NCI-H146 (cell line): ENCODE measurements at places on chromosomes 2 and 18.

- DNase-seq, result no peak
Measured at GRCh38 chr2:135121016-135121657, 69.0 kb downstream of the RAB3GAP1 start.

- DNase-seq, result no peak
Measured at GRCh38 chr18:3479978-3480509, 30.1 kb downstream of the TGIF1 start.

GRCh38 chr2:238231251-238231793, 8.5 kb downstream of the HES6 start:
- DNase-seq, result peak; percentile 81

- DNase-seq, result peak; percentile 37
Measured at GRCh38 chr2:20326163-20326780, 24.4 kb downstream of the PUM2 start.

GRCh38 chr18:5912566-5912965, 17.2 kb upstream of the TMEM200C start:
- no peak for DNase-seq

GRCh38 chr2:235191978-235192377, 240.2 kb downstream of the SH3BP4 start:
- DNase-seq, result no peak

DNA sequence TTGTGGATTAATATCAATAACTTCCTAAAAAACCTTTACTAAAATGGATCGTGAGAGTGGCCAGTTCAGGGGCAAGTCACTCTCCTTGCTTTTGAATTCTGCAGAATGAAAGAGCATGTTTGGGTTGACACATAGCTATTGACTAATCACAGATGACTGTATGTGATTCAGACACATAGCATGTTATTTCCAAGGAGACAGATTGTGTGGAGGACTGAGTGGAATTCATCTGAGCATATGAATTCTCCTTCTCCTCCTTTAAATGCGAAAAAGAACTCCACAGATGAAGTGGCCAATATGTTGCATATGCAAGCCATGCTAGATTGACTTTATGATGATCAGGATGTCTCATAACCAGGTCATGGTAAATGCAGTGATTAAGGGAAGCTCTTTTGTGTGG, 249.4 kb upstream of the FAM98A start:
- DNase-seq, result no peak

DNA sequence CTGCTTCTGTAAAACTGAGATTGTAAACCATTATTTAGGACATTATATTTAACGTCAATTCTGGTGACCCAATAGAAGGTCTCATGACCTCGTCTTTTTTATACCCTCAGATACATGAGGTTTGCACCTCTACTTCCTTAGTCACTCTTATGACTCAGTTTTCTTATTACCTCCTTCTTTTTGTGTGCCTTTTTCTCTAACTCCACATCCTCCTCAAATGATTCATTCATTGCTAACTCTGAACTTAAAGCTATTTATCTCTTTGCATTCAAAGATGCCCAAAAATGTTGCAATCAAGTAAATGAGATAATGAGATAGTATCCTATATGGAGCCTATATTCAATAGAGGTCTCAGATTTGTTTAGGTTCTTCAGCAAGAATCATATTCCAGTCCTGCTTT, 121.0 kb upstream of the KYNU start:
- DNase-seq, result no peak

DNA sequence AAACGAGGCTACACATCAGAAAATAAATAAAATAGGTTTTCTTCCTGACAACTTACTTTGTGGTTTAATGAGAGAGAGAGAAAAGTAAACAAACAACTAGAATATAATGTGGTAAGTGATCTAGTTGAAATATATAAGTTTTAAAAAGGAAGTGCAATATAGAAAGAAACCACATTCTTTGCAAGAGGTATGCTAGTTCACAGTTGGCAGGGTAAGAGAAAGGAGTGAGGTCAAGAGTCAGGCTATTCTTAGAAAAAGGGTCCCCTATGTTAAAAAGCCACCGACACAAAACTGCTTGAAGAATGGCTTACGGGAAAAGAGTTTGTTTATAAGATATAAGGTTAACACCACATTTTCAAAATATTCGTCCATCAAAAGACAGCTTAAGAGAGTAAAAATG, 462.1 kb downstream of the ERBB4 start:
- no peak for DNase-seq

DNA sequence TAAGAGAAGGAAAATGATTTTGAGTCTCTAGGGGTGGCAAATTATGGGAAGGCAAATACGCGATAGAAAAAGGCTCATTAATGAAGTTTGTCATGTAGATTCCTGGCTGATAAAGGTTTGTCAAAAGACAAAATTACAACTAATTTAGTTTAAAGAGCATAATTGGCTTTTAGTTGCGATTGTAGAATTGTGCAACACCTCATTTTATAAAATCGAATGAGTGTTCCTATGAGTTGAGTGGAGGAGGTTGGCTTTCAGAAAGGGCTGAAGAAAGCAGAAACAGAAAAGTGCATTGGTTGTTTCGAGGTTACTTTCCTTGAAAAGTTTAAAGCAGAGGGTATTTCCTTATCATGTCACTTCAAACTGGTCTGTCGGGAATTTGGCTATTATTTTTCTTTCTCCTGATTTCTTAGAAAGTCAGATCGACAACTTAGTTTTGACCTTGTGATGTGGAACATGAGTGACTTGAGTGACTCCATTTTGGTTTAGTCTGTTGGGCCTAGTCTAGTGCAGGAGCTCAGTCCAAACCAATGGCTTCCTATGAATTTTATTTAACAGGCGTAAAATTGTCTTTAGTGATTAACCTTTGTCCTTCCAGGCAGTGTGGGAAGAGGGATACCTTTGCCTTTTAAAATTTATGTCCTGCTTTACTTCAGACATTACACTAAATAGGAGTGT, 2.2 kb upstream of the PCYOX1 start:
- DNase-seq, result no peak

GRCh38 chr2:144429396-144430112, 90.4 kb downstream of the ZEB2 start:
- no peak for DNase-seq

GRCh38 chr2:180507028-180507427, 473.4 kb upstream of the UBE2E3 start:
- no peak for DNase-seq

DNA sequence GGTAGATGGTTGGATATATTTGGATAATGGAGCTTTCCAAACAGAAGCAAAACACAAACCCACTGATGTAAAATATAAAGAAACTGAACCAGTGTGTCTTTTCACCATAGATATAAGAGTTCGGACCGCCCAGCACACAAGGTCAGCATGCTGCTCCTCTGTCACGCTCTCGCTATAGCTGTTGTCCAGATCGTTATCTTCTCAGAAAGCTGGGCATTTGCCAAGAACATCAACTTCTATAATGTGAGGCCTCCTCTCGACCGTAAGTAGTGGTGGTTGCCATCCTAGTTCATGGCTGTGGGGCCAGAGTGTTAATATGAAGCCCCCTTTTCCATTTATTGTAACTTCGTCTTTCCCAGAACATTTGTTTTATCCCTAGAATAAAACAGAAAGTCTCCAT, 125.2 kb upstream of the LYPD6 start:
- no peak for DNase-seq

- DNase-seq, result peak; percentile 61
Measured at GRCh38 chr2:38274286-38275276, 102.5 kb downstream of the ATL2 start.

GRCh38 chr2:122634920-122635319, 879.5 kb downstream of the TSN start:
- DNase-seq, result no peak

DNA sequence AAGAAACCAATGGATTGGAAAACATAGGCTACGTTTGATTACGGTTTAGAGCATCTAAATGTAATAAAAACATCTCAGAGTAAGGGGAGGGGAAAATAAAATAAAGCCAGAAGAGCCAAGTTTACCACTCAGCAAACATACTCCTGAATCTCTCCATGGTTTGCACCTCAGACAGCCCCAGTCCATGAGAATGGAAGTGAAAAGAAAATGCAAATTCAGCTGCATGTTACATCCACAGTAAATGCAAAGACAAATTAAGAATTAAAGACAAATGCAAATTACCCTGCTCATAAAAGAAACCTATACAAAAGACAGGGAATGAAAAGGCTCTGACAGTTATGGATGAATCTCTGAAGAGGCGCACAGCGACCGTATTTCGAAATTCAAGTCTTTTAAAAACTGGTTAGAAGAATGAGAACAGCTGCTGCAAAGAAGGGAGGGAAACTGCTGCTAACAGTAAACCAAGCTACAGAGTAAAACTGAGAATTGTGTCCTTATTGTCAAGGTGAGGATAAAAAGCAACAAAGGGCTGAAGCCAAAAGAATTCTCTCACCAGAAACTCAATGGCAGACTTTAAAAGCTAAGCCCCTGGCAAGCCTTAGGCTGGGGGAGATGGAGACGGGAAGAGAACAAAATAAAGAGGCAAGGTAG, 197.9 kb upstream of the ACVR2A start:
- DNase-seq, result no peak

DNA sequence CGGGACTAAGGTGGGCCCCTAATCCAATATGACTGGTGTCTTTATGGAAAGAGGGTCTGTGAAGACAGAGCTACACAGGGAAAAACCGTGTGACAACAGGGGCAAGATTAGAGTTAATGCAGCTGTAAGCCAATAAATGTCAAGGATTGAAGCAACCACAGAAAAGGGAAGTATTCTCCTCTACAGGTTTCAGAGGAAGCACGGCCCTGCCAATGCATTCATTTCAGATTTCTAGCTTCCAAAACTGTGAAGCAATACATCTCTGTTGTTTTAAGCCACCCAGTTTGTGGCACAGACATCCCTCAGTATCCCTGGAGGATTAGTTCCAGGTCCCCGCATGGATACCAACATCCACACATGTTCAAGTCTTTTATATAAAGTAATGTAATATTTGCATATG, 48.8 kb downstream of the SPP2 start:
- no peak for DNase-seq

DNA sequence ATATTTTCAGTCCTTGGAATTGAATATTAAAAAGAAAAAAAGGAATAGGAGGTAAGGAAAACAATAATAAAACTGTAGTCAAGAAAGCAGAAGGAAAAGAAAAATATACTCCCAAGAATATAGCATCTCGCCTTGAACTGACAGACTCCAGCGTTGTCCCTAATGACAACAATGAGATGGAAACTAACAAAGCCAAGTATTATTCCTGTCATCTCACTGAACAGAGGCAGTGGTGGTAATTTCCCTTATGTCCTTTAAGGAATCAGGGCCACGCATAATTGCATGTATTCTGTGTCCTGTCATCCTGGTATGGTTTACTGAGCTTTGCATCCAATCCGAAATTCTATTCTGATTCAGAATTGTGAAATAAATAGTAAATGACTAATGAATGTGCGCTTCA, 158.9 kb downstream of the LRRTM4 start:
- DNase-seq, result no peak

DNA sequence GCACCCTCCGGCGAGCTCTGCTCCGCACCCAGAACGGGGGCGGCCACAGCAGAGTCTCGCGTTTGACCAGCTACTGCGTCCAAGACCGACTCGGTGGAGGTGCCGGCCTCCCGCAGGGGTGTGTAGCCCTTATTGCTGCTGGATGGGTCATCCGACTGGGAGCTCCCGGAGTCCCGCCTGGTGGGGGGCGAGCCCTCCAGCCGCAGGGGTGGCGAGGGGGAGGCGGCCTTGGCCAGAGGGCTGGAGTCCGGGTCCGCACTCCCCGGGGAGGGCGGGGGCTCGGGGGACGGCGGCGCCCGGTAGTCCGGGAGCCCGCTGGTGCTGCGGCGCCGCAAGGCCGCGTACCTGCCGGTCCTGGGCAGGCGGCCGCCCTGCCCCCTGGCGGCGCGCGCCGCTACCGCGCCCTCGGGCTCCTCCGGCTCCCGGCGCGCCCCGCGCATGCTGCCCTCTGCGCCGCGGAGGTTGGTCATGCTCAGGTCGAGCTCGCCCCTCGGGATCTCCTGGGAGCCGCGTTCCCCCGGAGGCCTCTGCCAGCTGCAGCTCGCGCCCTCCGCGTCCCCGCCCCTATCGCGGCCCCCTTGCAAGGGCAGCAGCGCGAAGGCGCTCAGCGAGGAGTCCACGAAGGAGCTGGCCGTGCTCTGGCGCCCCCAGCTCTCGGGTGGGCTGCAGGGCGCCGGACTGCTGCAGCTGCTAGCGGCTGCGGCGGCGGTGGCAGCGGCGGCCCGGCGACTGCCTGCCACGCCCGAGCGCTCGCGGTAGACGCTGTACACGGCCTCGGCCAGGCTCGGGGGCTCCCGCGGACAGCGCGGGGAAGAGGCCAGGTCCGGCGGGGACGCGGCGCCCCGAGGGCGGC, 4.8 kb downstream of the TMEM200C start:
- no peak for DNase-seq

DNA sequence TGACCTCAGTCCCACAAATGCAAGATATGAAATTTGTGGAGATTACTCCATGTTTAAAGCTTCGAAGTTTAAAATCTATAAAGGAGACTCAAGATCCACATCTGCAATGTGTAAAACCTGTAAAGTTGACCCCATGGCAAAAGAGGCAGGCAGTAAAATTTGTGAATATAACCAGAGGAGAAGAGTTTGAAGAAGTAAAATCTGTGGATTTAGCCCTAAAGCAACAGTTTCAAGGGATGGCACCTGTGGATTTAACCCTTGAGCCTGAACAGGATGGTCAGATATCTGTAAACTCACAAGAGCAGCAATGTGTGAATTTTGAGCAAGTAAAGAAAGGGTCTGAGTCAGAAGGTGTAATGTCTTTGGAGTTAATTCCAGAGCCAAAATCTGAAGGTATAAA, 11.2 kb upstream of the ZNF512 start:
- no peak for DNase-seq

DNA sequence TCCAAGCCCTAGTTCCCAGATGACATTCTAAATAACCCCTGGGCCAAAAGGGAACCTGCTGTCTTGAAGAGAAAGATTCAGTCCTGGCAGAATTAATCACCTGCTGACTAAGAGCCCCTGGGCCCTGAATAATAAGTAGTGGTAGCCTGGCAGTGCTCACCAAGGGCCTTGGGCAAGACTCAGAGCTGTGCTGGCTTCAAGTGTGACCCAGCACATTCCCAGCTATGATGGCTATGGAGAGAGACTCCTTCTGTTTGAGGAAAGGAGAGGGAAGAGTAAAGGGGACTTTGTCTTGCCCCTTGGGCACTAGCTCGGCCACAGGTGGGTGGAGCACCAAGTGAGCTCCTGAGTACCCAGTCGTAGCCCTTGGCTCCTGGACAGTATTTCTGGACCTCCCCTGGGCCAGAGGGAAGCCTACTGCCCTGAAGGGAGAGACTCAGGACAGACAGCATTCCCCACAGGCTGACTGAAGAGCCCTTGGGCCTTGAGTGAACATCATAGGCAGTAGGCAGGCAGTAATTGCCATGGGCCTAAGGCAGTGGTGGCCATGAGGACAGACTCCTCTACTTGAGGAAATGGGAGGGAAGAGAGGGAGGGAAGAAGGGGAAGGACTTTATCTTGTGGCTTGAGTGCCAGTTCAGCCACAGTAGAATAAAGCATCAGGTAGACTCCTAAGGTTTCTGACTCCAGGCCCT, 40.0 kb upstream of the INPP4A start:
- DNase-seq, result no peak

DNA sequence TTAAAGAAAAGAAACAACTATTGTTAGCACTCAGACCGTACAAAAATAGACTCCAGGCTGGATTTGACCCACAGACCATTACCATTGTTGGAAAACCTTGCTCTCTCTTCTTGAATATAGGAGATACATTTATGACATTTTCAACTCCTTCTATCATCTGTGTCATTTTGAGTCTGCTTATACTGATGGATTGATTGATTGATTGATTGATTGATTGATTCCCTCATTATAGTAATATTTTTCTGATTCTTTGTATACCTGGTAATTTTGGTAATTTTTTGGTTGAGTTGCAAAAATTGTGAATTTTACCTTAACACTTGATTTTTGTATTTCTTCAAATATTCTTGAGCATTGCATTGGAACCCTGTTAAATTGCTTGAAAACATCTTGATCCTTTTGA, 114.2 kb upstream of the KLHL29 start:
- DNase-seq, result no peak

GRCh38 chr2:238553159-238553558, 126.4 kb downstream of the ASB1 start:
- DNase-seq, result no peak
